Cortex of kidney (tissue), 1 donor: ENCODE measurements at places on chromosomes 3 and 15.

- no peak for DNase-seq
These were observed 9.2 kb upstream of the ATP8B4 start for GRCh38 chr15:50128266-50128665.

- DNase-seq = no peak
These were observed 38.0 kb upstream of the TIMP4 start for GRCh38 chr3:12196684-12197083.

GRCh38 chr3:32842987-32843386, 25.2 kb downstream of the TRIM71 start:
- no peak for DNase-seq

GRCh38 chr3:37772773-37773354, 88.8 kb upstream of the CTDSPL start:
- DNase-seq = no peak

- no peak for DNase-seq
These were observed 11.1 kb upstream of the PSTPIP1 start for GRCh38 chr15:76983590-76984375.

DNA sequence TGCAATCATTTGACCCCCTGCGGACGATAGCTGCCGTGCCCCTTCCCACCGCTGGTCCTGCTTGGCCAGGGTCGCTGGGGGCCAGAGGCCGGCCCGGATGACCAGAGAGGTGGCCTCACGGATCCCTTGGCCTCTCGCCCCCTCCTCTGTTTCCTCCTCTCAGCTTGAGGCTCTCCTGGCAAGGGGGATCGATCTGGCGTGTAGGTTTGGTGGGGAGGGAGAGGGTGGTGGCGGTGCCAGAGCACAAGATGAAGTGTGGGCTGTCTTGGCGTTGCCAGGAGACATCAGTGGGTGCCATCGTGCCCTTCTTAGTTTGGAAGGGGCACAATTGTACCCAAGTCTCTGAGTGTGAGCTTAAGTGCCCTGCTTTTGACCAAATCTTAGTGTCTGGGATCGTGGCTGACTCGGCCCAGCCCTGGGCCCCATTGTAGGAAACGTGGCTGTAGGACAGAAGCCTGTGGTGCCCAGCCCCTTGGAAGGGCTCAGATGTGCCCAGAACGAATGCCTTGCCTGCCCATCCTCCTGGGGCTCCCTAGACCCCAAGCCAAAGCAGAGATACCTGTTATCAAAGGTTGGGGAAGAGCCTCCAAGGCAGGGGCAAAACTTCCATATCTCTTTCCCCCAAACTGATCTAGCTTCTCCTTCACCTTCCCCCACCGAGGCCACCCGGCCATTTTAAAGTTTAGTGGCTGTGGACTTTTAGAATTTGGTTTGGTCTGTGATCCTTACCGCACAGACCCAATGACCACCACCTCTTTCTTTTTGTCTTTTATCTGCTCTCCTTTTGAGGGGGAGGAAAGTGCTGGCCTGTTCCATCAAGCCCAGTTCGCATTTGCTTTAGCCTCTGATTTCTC, 14.4 kb downstream of the NR2F2 start:
- DNase-seq = no peak

GRCh38 chr15:64903326-64903950, 8.3 kb upstream of the ANKDD1A start:
- DNase-seq = no peak

DNA sequence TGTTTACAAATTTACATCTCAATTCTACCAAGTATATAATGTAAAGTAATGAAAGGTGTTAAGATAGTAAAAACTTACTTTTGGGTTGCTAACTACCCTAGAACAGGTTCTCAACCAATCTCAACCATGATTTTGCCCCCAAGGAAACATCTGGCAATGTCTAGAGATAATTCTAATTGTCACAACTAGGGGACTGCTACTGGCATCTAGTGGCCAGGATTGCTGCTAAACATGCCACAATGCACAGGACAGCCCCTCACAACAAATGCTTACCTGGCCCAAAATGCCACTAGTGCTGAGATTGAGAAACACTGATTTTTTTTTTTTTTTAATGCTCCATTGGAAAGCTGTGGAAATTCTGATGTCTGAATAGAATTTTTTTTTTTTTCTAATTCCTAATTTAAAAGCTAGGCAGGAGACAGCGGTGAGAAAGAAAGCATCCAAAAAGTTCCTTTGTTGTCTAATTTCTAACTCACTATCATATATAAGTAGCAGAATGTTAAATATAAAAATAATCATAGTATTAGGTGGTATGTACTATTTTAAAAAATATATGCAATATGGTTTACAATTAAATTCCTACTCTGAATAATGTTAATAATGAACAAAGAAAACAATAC, 81.5 kb downstream of the TJP1 start:
- no peak for DNase-seq

- no peak for DNase-seq
These were observed at the start of gene RPL22L1 for GRCh38 chr3:170869645-170870593. TSS of gene RPL22L1 (minus strand) at chr3:170870195. CDS start at chr3:170870167, 28 bp downstream.

- no peak for DNase-seq
These were observed 1131.4 kb downstream of the IGSF11 start for GRCh38 chr3:117903226-117903625.

DNA sequence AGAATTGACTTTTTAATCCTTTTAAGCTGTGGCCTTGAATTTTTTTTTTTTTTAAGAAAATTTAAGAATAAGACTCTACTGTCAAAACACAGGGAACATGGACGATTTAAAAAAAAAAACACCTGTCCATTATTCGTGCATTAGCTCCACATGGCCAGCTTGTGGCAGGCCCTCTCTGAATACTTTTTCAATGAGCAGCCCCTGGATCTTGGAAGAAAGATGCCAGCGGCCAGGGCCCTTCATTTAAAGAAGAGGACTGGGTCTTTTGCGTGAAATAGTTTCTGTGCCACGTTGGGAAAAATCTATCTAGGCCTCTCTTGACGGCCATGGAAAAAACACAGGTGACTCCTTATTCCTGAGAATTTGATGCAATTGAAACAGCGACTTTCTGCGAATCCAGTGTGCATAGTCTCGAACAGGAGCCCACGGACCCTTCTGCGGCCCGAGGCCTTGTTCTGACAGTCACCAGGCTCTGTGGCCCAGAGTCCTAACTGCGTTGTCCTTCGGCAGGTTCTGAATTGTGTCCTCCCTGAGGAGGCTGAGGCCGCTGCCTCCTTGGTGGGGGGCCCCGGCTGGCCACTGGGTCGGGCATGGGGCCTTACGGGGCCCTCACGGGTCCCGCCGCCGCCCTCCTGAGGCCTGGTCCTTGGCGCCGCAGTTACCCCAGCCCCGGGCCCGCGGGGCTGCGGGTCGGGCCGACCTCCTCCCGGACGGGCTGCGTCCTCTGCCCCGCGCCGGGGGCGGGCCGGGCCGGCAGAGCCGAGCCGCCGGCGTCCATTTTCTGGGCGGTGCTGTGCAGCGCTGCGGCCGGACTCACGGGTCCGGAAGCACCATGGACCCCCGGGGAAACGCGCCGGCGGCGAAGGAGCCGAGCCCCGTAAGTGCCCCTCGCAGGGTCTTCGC, 33.5 kb downstream of the ZBTB38 start:
- no peak for DNase-seq

GRCh38 chr3:4972652-4973643, 6.3 kb upstream of the BHLHE40 start:
- DNase-seq = no peak

GRCh38 chr3:192303235-192303634, 424.1 kb downstream of the FGF12 start:
- no peak for DNase-seq

GRCh38 chr3:123768480-123769355, 115.4 kb downstream of the MYLK start:
- no peak for DNase-seq

GRCh38 chr3:58005669-58006068, 2.6 kb upstream of the FLNB start:
- DNase-seq = no peak

- DNase-seq = no peak
These were observed 78.9 kb downstream of the FAM174B start for GRCh38 chr15:92576597-92577200.

GRCh38 chr3:98536456-98537017, 4.8 kb downstream of the GPR15 start:
- DNase-seq = no peak

- DNase-seq = no peak
These were observed 18.7 kb downstream of the THRB start for GRCh38 chr3:24475925-24476324.

DNA sequence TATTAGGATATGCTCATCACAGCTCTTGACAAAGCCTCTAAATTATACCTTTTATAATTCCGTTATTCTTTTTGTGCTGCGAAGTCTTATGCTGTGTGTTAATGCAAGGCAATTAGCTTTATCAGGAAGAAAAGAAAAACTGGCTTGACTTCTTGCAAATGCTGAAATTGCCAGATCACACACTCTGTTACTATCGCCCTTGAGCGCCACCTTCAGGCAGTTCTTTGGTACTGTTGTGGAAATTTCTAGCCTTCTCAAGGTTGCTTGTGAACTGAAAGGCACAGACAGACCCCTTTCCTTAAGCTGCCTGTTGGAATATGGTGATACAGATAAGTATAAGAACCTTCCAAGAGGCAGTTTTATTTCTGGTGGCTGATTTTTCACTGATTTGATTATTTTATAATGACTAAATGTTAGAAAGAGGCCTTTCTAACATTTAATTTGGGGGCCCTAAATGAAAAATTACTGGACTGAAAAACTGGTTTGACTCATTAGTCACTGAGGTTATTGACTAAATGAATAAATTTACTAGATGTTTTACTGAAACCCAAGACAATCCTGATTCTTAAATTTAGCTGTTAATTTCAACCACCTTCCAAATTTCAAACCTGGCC, 126.2 kb upstream of the RASGRP1 start:
- no peak for DNase-seq
